Heart right ventricle (tissue), 16 donors: ENCODE measurements at places on chromosomes 7 and 10. TPM values are rescaled to one million over a fixed set of nuclear protein-coding genes. Genes with fewer than 3 reads are reported as not detected.

DNA sequence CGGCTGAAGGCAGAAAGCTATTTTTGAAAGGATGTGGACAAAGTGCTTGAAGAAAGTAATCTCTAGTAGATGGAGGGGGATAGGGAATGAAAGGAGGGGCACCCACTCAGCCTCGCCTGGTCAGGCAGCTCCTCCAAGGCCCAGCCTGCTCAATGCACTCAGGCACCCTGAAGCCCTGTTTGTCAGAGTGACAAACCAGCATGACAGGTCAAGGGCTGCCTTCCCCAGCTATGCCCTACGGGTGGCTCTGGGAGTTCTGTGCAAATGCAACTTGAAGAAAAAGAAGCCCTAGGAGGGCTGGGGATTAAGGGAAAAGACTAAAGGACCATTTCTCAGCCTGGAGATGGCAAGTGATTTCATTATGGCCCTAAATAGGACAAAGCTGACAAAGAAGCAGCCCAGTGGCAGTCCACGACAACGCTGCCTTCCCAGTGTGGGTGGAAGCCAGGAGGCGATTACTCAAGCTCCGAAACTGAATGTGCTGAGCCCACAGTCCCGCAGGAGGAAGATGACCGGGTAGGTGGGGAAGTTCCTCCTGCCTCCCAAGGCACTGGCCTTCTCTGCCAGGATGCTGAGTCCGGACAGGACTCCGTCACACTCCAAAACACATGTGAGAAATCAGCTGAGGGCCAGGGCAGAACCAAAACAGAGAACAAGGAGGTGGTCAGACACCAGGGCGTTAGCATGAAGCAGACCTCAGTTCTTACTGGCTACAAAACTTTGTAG lies 16.3 kb downstream of the LIPA start:
- peak; percentile 57 for DNase-seq

DNA sequence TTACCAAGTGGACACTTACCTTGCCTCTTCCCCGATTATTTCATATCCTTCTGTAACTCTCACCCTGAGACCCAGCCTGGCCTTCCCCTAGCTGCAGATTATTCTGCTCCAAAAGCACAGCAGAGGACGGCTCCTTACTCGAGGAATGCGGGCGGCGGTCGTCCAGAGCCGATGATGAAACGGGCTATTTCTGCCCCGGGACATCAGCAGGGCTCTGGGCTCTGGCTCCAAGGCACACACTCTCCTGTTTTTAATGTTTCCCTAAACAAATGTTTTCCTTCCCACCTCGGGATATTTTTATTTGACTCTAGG lies 343 bp upstream of the C10orf71 start:
- DNase-seq = peak; percentile 66

OR2A5 gene
- total RNA-seq = not detected

SUV39H2 gene
- 8.4 TPM for total RNA-seq

GRCh38 chr10:132410779-132411532 lies 14.0 kb downstream of the PWWP2B start:
- no peak for DNase-seq

DNA sequence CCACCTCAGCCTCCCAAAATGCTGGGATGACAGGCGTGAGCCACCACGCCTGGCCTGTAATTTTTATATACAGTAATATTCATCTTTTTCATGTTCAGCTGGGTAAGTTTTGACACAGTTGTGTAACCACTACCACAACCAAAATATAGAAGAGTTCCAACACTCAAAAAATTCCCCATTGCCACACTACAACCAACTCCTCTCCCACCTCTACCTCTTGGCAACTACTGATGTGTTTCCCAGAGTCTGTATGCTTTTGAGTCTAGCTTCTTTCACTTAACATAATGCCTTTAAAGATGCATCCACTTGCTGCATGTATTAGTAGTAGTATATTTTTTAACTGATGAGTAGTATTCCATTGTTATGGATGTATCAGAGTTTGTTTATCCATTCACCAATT lies 90.7 kb downstream of the SRPK2 start:
- DNase-seq = no peak

OR6V1 gene
- not detected for total RNA-seq

GRCh38 chr7:44184206-44184872 lies 4.9 kb downstream of the GCK start:
- DNase-seq = no peak

GRCh38 chr10:124532788-124533187 lies 71.2 kb downstream of the LHPP start:
- no peak for DNase-seq

- peak; percentile 81 for DNase-seq
These were observed 71.3 kb upstream of the TNRC18 start for GRCh38 chr7:5494683-5495561.

ACTL6B gene
- not detected for total RNA-seq
